Sigmoid colon (tissue), 7 donors: ENCODE measurements at places on chromosomes 7 and 10. TPM values are rescaled to one million over a fixed set of nuclear protein-coding genes. Genes with fewer than 3 reads are reported as not detected.

CCL26 gene
- total RNA-seq: not detected

CRPPA gene
- 4.3 TPM for total RNA-seq

SORCS1 gene
- total RNA-seq: 17.1 TPM

- peak; percentile 89 for DNase-seq
These were observed 116.8 kb downstream of the ABLIM1 start for GRCh38 chr10:114541081-114541796.
